Suprapubic skin (tissue), 4 donors: ENCODE measurements at places on chromosomes 6 and 20.

- peaks cover 75% of the 10 kb centered on the region for H3K36me3 ChIP-seq
- H3K27me3 ChIP-seq: no peaks in the 10 kb centered on the region
- DNase-seq: no peak
- peaks cover 9% of the 10 kb centered on the region for H3K4me1 ChIP-seq
- H3K4me3 ChIP-seq: no peak overlapping the region
- no peak overlapping the region for H3K27ac ChIP-seq
These were observed 25.2 kb upstream of the C20orf204 start for GRCh38 chr20:64010711-64011237.

DNA sequence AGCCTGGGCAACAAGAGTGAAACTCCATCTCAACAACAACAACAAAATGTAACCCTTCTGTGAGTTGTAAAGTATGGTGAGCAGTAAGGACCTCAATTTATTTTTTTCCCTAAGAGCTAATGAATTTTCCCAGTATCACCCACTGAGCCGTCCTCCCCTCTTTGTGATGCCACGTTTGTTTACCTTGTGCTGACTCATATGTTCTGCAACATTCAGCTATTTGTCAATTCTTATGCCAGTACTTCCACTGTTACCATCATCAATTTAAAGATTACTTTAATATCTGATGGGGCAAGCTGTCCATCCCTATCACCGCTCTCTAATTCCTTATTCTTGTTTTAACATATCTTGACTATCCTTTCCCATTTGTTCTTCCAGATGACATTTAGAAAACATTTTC lies 37.5 kb downstream of the MAK start:
- H3K27ac ChIP-seq: no peak overlapping the region
- no peaks in the 10 kb centered on the region for H3K27me3 ChIP-seq
- no peak overlapping the region for H3K4me3 ChIP-seq
- no peaks in the 10 kb centered on the region for H3K36me3 ChIP-seq

GRCh38 chr6:156779206-156780094 lies 2.3 kb downstream of the ARID1B start:
- no peaks in the 10 kb centered on the region for H3K27me3 ChIP-seq
- H3K27ac ChIP-seq: peak overlapping the region; percentile 99
- peak overlapping the region; percentile 92 for H3K4me3 ChIP-seq

DNA sequence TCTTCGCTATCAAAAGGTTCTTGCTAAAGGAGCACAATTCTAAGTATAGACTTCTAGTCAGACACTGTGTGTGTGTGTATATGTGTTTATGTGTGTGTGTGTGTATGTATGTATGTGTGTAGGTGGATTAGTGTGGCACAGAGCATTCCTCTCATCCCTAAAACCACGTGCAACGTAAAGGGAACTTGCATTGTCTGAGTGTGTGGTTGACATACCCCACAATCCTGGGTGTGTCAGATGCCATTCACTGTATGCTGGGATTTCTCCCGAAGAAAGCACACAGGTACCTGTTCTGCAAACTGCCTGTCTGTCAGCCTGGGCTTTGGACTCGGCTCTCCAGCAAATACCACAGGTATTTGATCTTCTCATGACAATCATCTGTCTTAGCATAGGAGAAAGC lies 42.3 kb upstream of the TBC1D7 start:
- DNase-seq: no peak
- no peak overlapping the region for H3K4me3 ChIP-seq
- no peak overlapping the region for H3K27ac ChIP-seq
- no peaks in the 10 kb centered on the region for H3K27me3 ChIP-seq

- H3K27me3 ChIP-seq: peaks cover 2% of the 10 kb centered on the region
- H3K4me3 ChIP-seq: no peak overlapping the region
- no peaks in the 10 kb centered on the region for H3K4me1 ChIP-seq
- no peak overlapping the region for H3K27ac ChIP-seq
These were observed 88.6 kb upstream of the DUSP22 start for GRCh38 chr6:203661-204060.

DNA sequence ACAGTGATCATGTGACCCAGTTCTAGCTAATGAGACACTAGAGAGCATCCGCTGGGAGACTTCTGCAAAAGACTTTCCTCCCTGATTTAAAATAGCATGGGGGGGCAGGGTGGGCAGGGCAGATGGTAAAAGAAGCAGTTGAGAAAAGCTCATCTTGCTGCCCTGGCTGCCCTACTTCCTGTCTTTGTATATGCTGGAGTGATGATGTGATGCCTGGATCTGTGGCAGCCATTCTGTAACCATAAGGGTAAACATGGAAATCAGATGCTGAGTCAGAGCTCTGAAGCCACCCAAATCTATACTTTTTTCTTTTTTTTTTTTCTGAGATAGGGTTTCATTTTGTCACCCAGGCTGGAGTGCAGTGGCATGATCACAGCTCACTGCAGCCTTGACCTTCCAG lies 25.4 kb downstream of the ZFP64 start:
- H3K36me3 ChIP-seq: peaks cover 50% of the 10 kb centered on the region
- no peak overlapping the region for H3K4me3 ChIP-seq
- no peaks in the 10 kb centered on the region for H3K27me3 ChIP-seq

GRCh38 chr6:39339868-39340550 lies 17.5 kb upstream of the KCNK16 start:
- H3K27me3 ChIP-seq: no peaks in the 10 kb centered on the region
- peaks cover 13% of the 10 kb centered on the region for H3K4me1 ChIP-seq

GRCh38 chr6:133415262-133415661 lies 174.1 kb downstream of the EYA4 start:
- no peak overlapping the region for H3K27ac ChIP-seq
- H3K36me3 ChIP-seq: no peaks in the 10 kb centered on the region
- H3K4me3 ChIP-seq: no peak overlapping the region
- no peak for DNase-seq

DNA sequence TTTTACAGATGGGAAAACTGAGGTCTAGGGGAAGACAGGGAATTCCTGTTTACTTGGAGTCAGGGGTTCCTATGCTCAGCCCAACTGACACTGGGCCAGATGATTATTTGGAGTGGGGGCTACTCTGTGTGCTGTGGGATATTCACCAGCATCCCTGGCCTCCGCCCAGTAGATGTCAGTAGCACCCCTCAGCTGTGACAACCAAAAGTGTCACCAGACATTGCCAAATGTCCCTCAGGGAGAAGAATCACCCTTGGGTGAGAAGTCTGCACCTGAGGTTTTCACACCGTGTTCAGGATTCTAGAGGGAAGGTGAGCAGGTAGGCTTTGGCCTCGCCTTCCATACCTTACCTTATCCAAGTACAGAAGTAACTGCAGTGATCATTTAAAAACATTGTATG lies 27.6 kb downstream of the CDH26 start:
- no peaks in the 10 kb centered on the region for H3K27me3 ChIP-seq
- DNase-seq: no peak
- no peak overlapping the region for H3K4me3 ChIP-seq

DNA sequence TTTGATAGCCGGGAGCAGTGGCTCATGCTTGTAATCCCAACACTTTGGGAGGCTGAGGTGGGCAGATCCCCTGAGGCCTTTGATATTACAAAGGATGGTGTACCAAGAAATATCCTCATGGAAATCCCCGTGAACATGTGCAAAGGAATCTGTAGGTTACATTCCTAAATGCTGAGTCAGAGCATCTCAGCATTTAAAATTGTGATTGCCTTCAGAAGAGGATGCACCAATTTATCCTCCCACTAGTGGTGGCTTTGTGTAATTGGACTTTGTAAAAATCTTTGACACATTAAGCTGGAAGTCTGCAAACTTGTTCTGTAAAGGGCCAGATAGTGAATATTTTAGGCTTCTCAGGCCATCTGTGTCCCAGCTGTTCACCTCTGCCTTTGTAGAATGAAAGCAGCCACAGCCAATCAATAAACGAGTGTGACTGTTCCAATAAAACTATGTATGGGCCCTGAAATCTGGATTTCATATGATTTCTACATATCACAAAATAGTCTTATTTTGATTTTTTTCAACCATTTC lies 11.8 kb downstream of the TMEM14B start:
- H3K27me3 ChIP-seq: no peaks in the 10 kb centered on the region
- H3K4me1 ChIP-seq: peaks cover 11% of the 10 kb centered on the region
- H3K4me3 ChIP-seq: no peak overlapping the region
- no peak for DNase-seq
- peaks cover 31% of the 10 kb centered on the region for H3K36me3 ChIP-seq

- H3K27ac ChIP-seq: no peak overlapping the region
- H3K4me3 ChIP-seq: no peak overlapping the region
- DNase-seq: no peak
- no peaks in the 10 kb centered on the region for H3K4me1 ChIP-seq
- H3K27me3 ChIP-seq: no peaks in the 10 kb centered on the region
- H3K36me3 ChIP-seq: no peaks in the 10 kb centered on the region
These were observed 378.6 kb downstream of the SMOC2 start for GRCh38 chr6:168819546-168819945.

DNA sequence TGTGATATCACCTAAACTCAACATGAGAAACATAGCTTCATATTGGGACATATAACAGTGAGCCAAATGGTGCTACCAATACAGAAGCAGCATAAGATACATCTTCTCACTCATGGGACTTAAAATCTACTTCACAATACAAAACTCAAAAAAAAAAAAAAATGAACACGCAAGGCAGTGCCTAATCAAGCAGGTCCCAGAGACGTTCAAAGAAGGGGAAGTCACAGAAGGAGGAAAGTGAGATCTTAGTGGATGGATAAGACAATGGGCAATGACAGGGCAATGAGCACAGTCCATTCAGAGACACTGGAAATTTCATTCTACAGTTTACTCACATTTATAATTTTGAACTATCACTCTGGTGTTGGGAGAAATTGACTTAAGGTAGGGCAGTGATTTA lies 88.3 kb downstream of the FAM50B start:
- H3K4me1 ChIP-seq: no peaks in the 10 kb centered on the region
- no peak overlapping the region for H3K4me3 ChIP-seq
- H3K27ac ChIP-seq: no peak overlapping the region
- DNase-seq: no peak
- peaks cover 13% of the 10 kb centered on the region for H3K27me3 ChIP-seq

GRCh38 chr6:40444811-40445210 lies 142.4 kb downstream of the LRFN2 start:
- H3K27me3 ChIP-seq: no peaks in the 10 kb centered on the region
- H3K4me3 ChIP-seq: no peak overlapping the region
- H3K36me3 ChIP-seq: no peaks in the 10 kb centered on the region
- DNase-seq: no peak

- no peak overlapping the region for H3K27ac ChIP-seq
- peaks cover 22% of the 10 kb centered on the region for H3K4me1 ChIP-seq
- H3K27me3 ChIP-seq: no peaks in the 10 kb centered on the region
- no peaks in the 10 kb centered on the region for H3K36me3 ChIP-seq
- DNase-seq: no peak
These were observed 10.0 kb downstream of the REV3L start for GRCh38 chr6:111472933-111473435.

DNA sequence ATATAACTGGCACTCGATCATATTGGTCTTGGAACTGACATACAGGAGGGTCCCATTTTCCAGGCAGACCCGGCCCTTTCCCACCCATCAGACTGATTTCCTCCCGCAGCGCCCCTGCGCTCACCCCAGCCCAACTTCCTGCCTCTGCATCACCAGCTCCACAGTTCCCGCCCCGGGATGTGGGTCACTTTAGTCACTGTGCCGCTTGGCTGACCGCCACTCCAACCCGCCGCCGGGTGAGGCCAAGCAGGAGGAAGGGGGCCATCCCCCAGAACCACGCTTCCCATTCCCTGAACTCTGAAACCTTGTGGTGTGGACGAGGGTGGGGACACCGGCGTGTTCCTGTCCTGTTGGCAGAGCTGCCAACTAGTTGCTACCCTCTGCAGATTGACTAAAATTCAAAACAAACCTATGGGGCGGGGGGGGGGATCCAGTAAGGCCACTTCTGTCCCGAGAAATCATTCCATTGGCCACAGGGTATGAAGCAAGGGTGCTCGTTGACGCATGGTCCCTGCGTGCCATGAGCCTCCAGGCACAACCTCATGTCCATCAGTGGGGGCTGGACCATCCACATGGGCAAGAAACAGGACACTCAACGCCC lies 12.3 kb downstream of the TGM2 start:
- no peaks in the 10 kb centered on the region for H3K27me3 ChIP-seq
- H3K36me3 ChIP-seq: no peaks in the 10 kb centered on the region
- H3K4me3 ChIP-seq: no peak overlapping the region

GRCh38 chr6:118122161-118122725 lies 215.2 kb downstream of the SLC35F1 start:
- H3K27me3 ChIP-seq: no peaks in the 10 kb centered on the region
- no peak overlapping the region for H3K4me3 ChIP-seq
- H3K4me1 ChIP-seq: no peaks in the 10 kb centered on the region

DNA sequence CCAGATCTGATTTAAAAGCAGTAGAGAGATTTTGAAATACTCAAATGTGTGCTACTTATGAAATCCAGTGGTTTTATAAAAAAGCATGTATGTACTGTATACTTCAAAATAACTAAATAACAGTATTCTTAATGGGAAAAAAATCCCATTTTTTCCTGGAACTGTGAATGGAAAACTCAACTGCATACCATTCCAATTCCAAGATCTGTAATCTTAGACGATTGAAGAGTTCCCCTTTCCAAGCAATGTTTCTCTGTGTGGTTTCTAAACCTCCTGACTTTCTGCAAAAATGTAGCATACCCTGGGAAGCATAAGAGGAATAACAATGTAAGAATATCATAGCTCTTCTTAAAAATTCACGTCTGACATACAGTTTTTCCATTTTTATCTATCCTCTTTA lies 40.3 kb upstream of the HIVEP2 start:
- no peaks in the 10 kb centered on the region for H3K4me1 ChIP-seq
- H3K36me3 ChIP-seq: no peaks in the 10 kb centered on the region
- no peak for DNase-seq
- H3K27me3 ChIP-seq: no peaks in the 10 kb centered on the region

- H3K4me3 ChIP-seq: no peak overlapping the region
- no peak overlapping the region for H3K27ac ChIP-seq
- H3K36me3 ChIP-seq: peaks cover 9% of the 10 kb centered on the region
- H3K27me3 ChIP-seq: no peaks in the 10 kb centered on the region
- no peak for DNase-seq
These were observed 30.5 kb downstream of the TSPYL4 start for GRCh38 chr6:116223355-116223754.

GRCh38 chr6:85389151-85389797 lies 60.6 kb upstream of the NT5E start:
- H3K36me3 ChIP-seq: no peaks in the 10 kb centered on the region
- H3K4me3 ChIP-seq: no peak overlapping the region
- H3K27ac ChIP-seq: no peak overlapping the region
- H3K27me3 ChIP-seq: no peaks in the 10 kb centered on the region

- H3K27me3 ChIP-seq: no peaks in the 10 kb centered on the region
- peaks cover 51% of the 10 kb centered on the region for H3K36me3 ChIP-seq
- no peaks in the 10 kb centered on the region for H3K4me1 ChIP-seq
These were observed 199.3 kb upstream of the SHLD1 start for GRCh38 chr20:5550733-5551529.

- H3K36me3 ChIP-seq: no peaks in the 10 kb centered on the region
- no peak overlapping the region for H3K4me3 ChIP-seq
- no peak overlapping the region for H3K27ac ChIP-seq
- DNase-seq: no peak
These were observed 95.5 kb upstream of the PRND start for GRCh38 chr20:4626228-4626627.
